ENCODE measurements at places on chromosomes 11 and 22.

GRCh38 chr11:45851228-45851627 lies 4.0 kb downstream of the CRY2 start:
- DNase-seq: no peak

DNA sequence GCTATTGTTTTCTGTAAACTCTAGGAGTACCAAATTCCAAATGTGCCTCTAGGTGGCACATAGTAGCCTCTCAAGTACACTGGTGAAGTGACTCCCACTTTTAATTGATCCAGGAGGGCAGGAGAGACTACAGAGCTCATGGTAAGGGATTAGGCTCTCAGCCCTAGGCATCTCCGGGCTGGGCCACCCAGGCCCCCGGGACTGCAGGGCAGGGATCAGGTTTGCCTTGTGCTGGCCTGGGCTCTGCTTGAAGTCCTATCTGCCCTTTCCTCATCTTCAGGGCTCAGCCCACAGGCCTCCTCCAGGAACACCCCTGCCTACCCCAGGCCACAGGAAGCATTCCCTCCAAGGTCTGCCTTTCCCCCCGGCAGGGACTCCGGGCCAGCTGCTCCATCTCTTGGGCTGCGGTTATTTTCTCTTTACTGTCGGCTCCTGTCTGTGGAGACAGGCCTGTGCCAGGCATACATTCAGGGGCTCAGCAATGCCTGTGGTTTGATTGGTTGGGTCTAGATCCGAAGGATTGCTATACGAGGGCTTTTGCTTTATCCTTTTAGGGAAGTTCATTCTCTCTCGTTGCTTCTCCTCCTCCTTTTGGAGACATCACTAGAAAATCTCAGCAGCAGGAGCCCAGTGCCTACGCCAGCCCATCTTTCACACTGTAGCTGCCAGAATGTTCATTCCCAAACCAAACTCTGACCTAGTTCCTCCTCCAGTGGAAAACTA lies 32.8 kb downstream of the PARVA start:
- no peak for DNase-seq

- no peak for DNase-seq
Measured at GRCh38 chr22:32067613-32068012, 24.6 kb downstream of the SLC5A1 start.

DNA sequence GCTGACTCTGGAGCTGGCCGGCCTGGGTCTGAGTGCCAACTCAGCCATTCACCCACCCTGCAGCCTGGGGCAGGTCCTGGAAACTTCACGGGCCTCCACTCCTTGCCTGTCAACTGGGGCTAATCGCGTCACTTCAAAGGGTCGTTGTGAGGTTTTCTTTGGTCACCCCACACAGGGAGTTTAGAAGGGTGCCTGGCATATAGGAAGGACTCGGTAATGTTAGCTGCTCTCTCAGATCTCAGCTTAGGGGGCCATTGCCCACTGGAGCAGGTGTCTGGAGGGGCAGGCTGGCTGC lies 7.3 kb downstream of the INCENP start:
- no peak for DNase-seq

DNA sequence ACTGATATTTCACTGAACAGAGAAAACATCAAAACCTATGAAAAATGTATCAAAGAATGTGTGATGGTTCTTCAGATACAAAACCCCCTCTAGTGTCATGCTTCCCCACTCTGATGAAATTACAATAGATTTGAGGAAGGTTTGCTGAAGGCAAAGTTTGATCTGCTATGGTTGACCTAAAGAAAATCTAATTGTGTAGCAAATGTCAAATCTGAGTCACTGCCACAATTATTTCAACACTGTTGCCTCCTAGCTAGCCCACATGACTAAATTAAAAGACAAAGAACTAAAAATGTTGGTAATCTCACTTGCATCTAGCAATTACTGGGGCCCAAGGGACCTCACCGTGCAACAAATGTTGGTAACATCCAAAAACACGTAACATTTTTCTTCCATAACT lies 728.0 kb downstream of the DLG2 start:
- DNase-seq: no peak

GRCh38 chr22:46883092-46883910 lies 120.9 kb downstream of the TBC1D22A start:
- no peak for DNase-seq

DNA sequence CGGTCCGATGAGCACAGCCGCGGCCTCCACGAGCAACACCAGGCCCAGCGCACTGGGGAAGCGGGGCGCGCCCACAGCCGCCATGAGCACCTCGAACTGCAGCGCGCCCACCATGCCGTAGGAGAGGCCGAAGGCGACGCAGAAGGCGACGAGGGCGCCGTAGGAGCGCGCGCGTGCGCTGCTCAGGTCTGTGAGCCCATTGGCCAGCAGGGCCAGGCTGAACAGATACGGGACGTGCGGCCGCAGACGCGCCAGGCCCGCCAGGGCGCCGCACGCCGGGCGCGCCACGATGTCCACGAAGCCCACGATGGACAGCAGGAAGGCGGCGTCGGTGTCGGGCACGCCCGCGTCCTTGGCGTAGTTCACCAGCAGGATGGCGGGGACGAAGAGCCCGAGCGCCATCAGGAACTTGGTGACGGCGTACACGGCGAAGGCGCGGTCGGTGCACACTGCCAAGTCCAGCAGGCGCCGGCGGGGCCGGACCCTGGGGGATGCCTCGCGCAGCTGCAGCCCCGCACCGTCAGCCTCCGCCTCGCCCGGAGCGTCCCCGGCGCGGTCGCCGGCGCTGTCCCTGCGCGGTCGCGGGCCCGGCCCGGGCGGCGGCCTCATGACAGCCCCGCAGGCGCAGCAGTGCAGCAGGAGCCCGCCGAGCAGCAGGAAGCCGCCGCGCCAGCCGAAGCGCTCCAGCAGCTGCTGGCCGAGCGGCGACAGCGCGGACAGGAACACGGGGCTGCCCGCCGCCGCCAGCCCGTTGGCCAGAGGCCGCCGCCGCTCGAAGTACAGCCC lies 2.9 kb downstream of the SLC16A8 start:
- DNase-seq: no peak

- no peak for DNase-seq
Measured at GRCh38 chr11:44470854-44471253, 94.6 kb upstream of the CD82 start.
